Cortex of kidney (tissue), 1 donor: ENCODE measurements at places on chromosomes 6 and 20.

GRCh38 chr6:42896178-42896719 lies 16.8 kb downstream of the RPL7L1 start:
- DNase-seq: no peak

- DNase-seq: no peak
Observed at GRCh38 chr6:34671801-34672656, 24.5 kb downstream of the ILRUN start.

- DNase-seq: no peak
Observed at GRCh38 chr20:50901301-50901700, 29.9 kb downstream of the ADNP start.

DNA sequence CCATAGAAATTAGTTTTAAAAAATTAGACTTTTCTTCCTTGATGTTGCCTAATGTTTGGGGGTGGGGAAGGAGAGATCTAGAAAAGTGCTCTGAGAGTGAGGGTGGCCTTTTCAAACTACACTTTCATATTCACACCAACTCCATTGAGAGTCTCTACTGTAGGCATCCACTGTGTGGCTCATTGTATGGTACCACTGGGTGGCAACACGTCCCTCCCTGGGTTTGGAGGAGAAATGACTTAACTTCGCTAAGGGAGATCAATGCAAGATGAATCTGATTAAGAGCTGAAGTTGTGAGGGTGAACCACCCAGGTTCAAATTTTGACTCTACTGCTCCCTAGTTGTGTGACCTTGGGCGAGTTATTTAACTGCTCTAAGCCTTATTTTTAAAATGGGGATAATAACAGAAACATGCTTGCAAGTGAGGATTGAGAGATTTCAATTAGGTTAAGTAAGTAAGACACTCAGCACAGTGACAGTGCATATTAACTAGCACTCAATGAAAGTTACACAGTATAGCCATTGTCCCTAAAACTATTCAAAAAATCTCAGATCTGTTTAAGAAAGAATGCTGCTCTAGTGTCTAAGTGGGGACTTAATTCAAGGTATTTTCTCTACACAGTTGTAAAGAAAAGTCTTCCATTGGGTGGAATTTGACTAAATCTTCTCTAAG lies 193.5 kb upstream of the CNR1 start:
- no peak for DNase-seq

DNA sequence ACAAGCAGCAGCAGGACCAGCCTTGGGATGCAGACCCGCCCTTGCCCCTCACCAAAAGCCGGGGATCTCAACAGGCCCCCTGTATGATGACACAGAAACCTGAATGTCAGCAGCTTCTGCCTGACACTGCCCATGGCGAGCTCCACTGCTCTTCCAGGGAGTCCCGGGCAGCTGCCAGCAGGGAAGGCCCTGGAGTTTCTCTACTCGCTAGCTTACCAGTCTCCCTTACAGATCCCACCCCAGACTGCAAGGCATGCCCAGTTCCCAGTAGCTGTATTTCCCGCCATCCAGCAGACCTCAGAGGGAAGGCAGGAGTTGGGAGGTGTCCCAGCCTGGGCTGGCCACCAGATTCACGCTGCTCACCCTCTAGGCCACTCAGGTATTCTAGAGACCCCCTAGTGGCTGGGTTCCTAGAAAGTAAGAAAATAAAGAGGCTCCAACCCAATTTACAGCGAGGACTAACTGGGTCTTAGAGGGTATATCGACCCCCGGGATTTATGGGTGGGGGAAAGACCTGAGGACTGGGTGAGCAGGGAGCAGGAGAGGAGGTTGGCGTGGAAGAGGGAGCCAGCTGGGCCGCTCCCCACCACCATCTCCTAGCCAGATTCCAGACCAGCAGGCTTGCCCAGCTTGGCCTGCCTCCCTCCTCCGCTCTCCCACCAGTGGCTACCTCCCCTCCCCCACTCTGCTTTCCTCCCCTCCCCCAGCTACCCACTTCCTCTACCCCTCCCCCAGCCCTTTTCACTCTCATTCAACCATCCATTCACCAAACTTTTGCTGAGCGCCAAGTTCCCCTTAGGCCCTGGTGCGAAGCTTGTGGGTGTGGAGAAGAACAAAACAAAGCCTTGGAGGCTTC lies 9.7 kb upstream of the HMGA1 start:
- no peak for DNase-seq

DNA sequence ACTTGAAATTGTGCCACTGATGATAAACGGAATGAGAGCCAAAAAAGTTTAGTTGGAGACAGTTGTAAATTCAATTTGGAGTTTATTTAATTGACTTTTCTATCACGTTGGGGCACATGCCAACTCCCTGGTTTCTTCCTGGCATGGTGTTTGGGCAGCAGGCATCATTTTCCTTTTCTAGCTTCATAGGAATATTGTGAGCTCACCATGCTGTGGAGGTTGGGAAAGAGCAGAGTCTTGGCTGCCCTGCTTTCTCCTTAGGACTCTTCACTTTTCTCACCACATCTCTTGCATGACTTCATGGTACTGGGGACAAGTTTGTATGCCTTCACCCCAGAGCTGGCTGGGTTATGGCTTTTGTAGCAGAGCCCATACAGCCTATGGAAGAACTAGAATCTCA lies 6.4 kb downstream of the SCAND1 start:
- DNase-seq: no peak

GRCh38 chr20:12153628-12154027 lies 235.9 kb downstream of the BTBD3 start:
- DNase-seq: no peak

GRCh38 chr6:21596145-21596948 lies 2.8 kb downstream of the SOX4 start:
- no peak for DNase-seq

DNA sequence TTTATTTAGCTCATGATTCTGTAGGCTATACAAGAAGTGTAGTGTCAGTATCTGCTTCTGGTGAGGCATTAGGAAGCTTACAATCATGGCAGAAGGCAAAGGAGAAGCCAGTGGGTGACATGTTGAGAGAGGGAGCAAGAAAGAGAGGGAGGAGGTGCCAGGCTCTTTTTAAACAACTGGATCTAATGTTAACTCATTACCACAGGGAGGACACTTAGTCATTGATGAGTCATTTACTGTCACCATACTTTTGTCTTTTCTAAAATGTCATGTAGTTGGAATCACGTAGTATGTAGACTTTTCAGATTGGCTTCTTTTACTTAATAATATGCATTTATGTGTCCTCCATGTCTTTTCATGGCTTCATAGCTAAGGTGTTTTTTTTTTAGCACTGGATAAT lies 58.1 kb downstream of the NUS1 start:
- DNase-seq: no peak

DNA sequence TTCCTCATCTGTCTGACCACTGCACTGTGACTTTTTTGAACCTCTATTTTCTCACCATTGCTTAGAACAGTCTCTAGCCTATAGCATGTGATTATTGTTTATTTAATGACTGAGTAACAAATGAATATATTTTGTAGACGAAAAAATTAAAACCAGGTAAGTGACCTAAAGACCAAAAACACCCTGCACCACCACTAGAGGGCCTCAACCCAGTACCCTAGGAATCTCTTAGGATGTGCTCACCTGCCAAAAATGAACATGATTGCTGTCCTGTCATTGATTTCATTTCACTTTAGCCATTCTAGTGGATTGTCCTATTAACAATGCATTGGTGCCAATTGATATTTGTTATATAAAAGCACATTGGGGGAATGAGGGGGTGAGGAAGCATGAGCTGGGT lies 199.1 kb downstream of the COL9A1 start:
- DNase-seq: no peak

GRCh38 chr6:80553071-80553740 lies 446.7 kb downstream of the BCKDHB start:
- DNase-seq: no peak

- no peak for DNase-seq
Observed at GRCh38 chr6:42104095-42104803, 38.2 kb downstream of the C6orf132 start.

GRCh38 chr6:130903007-130903406 lies 75.8 kb downstream of the SMLR1 start:
- DNase-seq: no peak

GRCh38 chr20:16272780-16273360 lies 300.4 kb downstream of the KIF16B start:
- DNase-seq: no peak
